Stimulated activated CD4-positive, alpha-beta T cell treated with anti-CD3 and anti-CD28 coated beads, Interleukin-12 subunit alpha, Interleukin-12 subunit beta, amount 100 ng/mL, for 48 hours (primary cell): ENCODE measurements at places on chromosomes 5 and 9.

GRCh38 chr5:154298065-154298464 lies 107.5 kb downstream of the GALNT10 start:
- no peak for DNase-seq

GRCh38 chr5:119131530-119132304 lies 60.8 kb downstream of the DMXL1 start:
- no peak for DNase-seq

- DNase-seq: no peak
These were observed 129.3 kb upstream of the CDH6 start for GRCh38 chr5:31064215-31064614.

DNA sequence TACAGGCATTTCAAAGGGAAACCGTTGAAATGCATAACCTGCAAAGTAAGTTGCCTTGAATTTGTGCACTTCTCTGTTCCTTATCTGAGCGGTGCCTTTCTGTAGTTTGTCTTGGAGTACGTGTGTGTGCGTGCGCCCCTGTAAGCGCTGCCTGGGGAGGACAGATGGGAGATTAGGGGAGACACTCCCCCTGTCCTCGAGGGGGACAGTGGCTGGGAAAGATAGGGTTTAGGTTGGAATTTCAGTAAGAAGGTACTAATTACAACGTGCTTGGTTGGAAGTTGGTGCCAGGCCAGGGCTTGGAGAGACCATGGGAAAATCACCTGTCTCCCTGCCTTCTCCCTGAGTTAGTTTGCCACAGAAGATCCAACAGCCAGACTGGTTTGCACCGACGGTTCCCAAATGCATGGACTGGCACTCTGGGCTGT lies 73.2 kb downstream of the PIK3R1 start:
- DNase-seq: no peak

DNA sequence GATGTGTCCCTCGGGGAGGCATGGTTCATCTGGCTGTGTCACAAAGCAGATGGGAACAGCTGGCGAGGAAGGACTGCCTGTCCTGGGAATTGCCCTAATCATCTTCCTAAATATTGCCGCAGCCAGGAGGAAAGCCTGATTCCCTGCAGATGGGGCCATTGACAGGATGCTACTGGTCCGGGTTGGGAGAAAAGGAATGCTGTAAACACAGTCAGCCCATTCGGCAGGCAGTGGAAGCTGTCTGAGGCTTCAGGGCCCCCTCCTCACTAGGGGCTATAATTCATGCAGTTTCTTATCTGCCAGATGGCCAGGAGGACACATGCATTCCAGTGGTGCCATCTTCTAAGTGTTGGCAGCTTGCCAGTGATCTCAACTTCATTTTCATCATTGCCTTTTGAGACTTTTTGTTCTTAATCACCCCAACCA lies 110.3 kb downstream of the KCNIP1 start:
- DNase-seq: no peak

GRCh38 chr5:82991059-82991458 lies 86.1 kb downstream of the TMEM167A start:
- DNase-seq: no peak

DNA sequence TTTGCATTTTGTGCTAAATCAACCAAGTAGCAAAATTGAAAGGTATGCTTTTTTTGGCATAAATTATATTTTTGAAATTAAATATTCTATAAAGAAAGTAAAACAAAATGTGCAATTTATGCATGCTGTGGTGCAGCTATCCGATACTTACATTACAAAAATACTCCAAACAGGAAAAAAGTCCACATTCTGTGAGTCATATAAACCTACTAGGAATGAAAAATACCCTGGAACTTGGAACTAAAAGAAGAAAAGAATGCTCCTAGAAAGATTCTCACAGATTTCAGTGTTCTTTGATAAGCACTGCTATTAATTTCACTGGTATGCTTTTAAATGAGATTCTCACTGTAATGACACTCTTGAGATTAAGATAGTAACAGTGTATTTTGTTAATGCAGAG lies 92.6 kb downstream of the OSMR start:
- DNase-seq: no peak

DNA sequence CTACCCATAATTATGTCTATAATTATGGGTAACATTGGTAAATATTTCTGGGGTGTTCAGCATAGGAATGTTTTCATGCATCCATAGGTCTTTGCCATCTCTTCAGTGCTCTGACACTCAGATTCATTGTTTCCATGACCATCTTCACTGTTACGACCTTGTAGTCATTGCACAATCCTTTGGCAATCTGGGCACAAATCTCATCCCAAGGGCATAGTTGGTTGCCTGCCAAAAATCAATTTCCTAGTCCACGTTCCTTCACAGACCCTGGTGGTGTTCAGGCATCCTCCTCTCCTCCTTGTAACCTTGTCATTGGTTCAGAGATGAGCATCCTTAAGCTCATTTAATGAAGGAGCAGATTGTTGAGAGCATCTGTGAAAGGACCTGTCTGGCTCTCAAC lies 1400.7 kb downstream of the CDH12 start:
- DNase-seq: no peak

DNA sequence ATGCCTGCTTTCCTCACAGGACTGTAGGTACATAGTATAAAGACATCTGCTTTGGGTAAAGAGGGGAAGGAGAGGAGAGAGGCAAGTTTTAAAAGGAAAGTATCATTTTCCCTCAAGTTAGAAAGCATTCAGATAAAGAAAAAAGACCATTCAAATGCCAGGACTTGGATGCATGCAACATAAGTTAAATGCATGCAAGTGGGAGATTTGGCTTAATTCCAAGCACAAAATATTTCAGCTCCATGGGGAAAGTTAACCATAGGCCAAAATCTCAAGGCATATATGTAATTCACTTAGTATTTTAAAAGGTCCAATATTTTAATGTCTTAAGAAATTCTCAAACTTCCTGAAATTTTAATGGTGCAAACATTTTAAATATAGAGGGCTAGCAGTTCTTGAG lies 36.4 kb downstream of the POU5F2 start:
- no peak for DNase-seq

GRCh38 chr5:113331209-113331551 lies 103.6 kb downstream of the TSSK1B start:
- no peak for DNase-seq

GRCh38 chr9:115717298-115717697 lies 436.3 kb upstream of the PAPPA start:
- DNase-seq: no peak

DNA sequence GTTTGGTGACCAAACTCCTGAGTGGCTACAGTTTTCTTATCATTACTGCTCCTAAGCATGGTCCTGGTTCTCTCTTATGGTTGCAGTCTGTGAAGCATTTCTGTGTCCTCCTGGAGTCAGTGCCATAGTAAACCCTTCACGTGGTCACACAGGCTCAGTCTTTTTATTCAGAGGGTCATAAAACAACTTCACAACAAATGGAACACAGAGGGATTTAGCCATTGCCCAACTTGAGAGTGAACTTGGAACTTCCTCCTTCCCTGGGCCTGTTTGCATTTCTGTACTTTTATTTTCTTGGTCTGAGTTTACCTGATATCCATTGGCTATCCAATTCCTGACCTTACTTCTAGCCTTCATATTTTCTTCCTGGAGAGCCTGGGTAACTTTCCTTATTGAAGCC lies 144.9 kb downstream of the CCDC192 start:
- no peak for DNase-seq

- no peak for DNase-seq
These were observed 13.4 kb upstream of the ZCCHC9 start for GRCh38 chr5:81288021-81288433.

DNA sequence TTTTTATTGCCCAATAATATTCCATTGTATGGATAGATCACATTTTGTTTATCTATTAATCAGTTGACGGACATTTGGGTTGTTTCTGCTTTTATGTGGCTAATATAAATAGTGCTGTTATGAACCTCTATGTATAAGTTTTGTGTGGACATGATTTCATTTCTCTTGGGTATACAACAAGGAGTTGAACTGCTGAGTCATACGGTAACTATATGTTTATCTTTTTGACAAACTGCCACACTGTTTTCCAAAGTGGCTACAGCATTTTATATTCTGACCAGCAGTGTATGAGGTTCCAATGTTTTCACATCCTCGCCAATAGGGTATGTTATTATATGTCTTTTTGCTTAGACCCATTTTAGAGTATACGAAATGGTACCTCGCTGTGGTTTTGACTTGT lies 264.3 kb downstream of the RFX3 start:
- DNase-seq: no peak

- DNase-seq: no peak
These were observed 399.5 kb downstream of the ENC1 start for GRCh38 chr5:74240783-74241750.

DNA sequence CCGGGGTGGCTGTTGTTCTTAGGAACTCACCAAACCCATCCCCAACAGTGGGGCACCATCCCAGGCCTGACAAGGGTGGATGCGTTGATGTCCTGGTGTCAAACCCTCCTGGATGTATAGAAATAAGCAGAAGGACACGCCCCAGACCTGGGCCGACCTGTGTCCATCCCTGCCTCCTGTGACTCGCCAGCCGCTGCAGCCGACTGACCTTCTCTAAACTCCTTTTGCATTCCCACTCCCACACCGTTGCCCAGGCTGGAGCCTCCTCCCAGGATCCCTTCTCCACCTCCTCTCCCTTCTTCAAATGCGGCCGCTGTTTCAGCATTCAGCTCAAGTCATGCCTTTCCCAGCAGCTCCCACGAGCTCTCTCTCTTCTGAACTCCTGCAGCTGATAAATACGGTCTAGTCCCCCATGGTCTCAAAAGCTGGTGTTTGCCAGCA lies 213.2 kb upstream of the IER5L start:
- DNase-seq: no peak

DNA sequence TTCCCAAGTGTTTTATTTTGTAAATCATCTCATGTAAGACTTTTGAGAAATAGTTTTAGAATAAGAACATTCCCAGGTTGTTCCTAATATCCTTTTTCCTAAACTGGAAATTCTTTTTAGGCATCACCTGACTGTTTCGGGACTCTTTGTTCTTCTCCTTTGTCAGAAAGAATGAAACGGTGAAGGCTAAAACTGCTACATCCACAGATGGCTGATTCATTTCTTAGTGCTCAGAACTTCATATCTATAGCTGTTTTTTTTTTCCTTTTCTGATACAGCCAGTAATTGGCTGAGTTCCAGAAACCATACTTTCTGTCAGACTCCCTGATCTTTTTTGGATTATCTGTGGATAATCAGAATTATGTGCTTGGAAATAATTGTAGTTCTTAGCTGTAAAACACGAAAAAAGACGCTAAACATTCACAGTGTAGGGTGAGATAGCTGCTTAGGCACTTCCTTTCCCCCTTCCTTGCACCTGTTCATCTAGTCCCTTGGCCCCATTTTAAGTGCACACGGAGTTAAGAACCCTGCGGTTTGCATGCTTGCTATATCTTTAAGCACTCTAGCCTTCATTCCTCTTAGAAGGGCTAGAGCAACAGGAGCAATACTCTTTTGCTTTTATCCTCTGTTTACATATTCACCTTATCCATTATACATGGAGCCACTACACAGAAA lies 283.9 kb downstream of the PJA2 start:
- DNase-seq: no peak

DNA sequence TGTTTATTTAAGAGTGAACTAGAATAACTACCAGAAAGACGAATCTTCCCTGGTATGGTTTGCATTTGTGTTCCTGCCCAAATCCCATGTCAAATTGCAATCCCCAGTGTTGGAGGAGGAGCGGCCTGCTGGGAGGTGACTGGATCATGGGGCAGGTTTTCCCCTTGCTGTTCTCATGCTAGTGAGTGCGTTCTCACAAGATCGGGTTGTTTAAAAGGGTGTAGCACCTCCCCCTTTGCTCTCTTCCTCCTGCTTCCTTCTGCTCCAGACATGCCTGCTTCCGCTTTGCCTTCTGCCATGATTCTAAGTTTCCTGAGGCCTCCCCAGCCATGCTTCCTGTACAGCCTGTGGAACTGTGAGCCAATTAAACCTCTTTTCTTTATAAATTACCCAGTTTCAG lies 210.3 kb upstream of the TBC1D2 start:
- no peak for DNase-seq

DNA sequence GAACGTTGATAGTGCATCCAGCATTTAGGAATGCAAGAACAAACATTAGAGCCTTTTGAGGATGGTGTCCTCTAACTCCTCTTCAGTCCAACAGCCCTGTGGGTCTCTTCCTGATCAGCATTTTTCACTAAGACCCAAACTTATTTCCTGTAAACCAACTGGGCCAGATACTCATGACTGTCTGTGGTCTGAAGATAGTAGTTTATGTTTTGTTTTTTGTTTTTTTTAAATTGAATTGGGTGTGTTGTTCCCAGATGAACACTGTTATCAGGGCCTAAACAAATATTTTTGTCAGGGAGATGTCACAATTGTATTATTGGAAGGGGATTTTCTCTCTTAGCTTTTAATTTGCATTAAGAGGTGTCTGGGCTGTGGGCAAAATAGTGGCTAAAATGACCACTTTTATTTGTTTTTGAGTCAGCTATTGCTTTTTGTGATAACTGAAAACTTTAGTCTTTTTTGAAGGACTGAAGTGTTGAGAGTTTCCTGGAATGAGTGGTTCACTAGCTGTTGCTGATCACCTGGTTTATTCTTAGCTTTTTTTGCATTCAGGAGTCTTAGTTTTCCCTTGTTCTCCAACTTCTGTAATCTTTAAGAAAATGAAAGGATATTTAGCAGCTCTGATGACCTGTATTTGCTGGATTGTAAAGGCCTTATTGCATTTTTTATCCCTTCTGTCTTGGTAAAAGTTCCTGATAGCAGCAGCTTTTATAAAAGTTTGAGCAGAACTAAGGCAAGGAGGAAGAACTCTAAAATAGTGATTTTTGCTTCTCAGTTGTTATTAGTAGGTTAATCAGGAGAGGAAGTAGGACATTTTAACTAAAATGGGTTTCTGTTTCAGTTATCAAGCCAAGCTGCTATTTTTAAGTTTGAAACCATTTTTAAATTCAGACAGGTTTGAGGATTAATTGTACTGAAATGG lies 5.5 kb downstream of the MAN2A1 start:
- DNase-seq: no peak

- DNase-seq: no peak
These were observed 1.9 kb upstream of the CDKN2B start for GRCh38 chr9:22010866-22011625.

- no peak for DNase-seq
These were observed at the start of gene ITK for GRCh38 chr5:157180374-157181264. Gene ITK (plus strand): TSS chr5:157180840. CDS start chr5:157180978, 138 bp downstream.

GRCh38 chr9:93207326-93207814 lies 23.4 kb downstream of the WNK2 start:
- DNase-seq: no peak

- DNase-seq: no peak
These were observed 60.8 kb downstream of the FOXD1 start for GRCh38 chr5:73387601-73388305.

GRCh38 chr9:94904806-94905205 lies 178.3 kb downstream of the AOPEP start:
- DNase-seq: no peak

DNA sequence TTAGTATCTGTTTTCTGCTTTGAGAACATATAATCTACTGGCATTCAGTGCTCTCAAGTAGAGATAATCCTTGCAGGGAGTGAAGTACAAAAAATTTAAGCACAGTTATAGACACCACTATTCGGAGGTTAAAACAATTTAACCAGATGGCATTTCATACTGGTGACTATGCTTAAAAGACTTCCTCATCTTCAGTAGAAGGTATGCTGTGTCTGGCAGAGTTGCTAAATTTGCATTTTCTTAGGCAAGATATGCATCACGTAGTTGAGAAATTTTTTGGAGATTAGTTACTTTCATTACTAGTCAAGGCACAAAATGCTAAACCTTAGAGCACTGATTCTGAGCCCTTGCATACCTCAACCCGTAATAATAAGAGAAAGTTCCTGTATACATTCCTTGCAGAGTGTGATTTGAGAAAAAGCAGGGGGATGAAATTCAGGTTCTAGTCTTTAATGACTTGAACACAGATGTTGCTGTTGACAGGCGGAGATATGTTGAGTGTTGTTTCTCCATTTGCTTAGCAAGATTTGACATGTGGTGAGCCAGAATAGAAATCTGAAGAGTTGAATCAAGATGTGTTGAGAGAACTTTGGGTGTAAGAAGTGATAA lies 70.8 kb upstream of the STARD4 start:
- no peak for DNase-seq
